GM10248 (cell line): ENCODE measurements at places on chromosomes 4 and X.
A peak's percentile ranks its signal among the peaks of the same experiment; 100 is the strongest.

DNA sequence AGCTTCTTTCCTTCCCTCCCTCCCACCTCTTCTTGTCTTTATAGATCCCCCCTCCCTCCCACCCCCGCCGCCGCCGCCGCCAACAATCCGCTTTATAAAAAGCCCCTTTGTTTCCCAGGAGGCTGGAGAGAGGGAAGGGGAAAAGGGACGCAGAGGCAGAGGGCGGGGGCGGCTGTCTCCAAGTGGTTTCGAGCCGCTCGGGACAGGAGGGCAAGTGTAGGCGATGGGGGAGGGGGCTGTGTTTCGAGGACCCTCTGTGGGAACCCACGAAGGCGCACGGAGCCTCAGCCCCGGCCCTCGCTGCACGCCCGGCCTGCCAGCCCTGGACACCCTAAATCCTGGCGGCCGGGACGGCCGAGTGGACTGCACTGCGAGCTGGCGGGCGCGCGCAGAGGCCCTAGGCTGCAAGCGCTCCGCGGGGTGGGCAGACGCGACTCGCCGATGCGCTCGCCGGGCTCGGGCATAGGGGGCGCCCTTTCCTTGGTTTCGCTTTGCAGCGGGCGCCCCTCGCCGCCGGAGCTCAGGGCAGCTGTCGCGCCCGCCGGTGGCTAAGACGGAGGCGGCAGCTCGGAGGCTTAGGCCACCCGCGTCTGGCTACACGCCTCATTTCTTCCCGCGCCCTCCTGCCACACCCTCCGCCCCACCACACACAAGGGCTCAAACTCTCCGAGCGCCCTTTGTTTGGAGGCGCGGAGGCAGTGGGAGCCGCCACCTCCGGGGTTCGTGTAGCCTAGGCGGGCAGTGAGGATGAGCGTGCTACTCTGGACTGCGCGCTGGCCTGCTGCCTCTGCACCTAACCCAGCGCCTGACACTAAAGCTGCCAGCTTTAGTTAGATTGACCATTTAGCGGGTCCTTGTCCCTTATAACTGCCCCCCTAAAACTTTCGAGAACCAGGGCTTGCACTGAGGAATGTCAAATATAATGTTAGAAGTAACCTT is 2.2 kb downstream of the MAMLD1 start:
- peak; percentile 21 for DNase-seq

DNA sequence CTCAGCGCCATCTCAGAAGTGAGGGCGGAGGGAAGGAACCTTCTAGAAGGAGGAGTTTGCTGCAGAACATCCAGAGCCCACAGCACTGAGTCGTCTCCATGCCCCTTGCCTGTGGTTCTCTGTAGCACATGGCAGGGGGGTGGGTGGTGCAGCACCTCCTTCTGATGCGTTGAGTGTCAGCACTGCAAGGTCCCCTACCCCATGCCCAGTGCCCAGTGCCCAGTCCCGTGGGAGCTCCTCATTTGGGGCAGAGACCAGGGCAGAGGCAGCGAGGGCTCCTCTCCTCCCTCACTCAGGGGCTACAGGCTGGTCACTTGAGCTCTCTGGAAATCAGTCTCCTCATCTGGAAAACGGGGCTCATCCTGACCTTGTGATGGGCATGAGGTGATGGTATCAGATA is 78.1 kb downstream of the HTRA3 start:
- DNase-seq: no peak

DNA sequence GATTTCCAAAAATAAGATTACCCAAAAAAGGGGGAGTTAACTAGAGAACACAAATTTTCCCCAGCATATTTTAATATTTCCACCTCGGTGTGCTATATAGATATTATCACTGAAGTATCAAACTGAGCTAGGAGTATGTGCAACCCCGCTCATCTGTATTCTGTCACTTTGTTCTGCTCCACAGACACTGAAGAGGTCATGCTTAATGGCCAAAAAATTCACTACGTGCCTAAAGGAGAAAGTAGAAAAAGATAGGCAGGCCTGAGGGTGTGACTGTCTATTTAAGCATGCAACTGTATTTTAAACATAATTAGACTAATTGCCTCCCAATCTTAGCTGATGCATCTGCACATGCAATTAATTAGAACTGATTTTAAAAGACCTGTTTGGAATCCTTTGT is 24.5 kb downstream of the SH3RF1 start:
- no peak for DNase-seq

DNA sequence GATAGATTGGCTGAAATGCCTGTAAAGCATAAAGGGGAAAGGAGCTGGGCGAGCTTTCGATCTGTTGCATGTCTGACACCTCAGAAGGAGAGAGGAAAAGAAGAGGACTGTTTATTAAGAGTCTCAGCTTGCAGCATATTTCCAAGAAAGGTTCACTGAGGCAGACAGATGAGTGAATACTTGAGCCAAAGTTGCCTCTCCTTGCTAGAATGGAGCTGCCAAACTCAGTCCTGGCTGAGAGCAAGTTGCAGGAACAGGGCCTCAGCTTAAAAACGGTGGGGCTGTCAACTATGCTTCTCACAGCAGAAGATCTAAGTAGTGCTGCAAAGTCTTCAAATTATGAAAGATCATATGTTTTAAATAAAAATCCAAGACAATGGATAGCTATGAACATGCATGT is 707.5 kb downstream of the PCDH7 start:
- no peak for DNase-seq
